ENCODE measurements at places on chromosomes 4 and X.

- no peak for DNase-seq
Observed at GRCh38 chr4:109676886-109677285, 26.4 kb downstream of the CASP6 start.

GRCh38 chr4:73662709-73663546, 42.7 kb upstream of the RASSF6 start:
- DNase-seq, result no peak

DNA sequence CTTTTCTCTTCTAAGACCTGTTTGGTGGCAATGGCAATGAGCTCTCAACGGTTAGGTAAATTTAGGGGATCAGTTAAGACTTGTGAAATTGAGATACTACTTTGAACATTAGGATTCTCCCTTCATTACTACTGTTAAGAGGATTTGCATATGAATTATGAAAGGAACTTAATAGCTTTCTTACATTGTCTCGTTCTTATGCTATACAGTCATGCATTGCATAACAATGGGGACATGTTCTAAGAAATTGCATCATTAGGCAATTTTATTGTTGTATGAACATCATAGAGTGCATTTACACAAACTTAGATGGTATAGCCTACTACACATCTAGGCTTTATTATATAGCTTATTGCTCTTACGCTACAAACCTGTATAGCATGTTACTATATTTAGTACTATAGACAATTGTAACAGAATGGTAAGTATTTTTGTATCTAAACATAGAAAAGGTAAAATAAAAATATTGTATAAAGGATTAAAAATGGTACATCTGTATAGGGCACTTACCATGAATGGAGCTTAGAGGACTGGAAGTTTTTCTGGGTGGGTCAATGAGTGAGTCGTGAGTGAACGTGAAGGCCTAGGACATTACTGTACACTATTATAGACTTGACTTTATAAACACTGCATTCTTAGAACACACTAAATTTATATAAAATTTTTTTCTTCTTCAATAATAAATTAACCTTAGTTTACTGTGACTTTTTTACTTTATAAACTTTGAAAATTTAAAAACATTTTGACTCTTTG, 62.5 kb downstream of the PAQR3 start:
- no peak for DNase-seq

DNA sequence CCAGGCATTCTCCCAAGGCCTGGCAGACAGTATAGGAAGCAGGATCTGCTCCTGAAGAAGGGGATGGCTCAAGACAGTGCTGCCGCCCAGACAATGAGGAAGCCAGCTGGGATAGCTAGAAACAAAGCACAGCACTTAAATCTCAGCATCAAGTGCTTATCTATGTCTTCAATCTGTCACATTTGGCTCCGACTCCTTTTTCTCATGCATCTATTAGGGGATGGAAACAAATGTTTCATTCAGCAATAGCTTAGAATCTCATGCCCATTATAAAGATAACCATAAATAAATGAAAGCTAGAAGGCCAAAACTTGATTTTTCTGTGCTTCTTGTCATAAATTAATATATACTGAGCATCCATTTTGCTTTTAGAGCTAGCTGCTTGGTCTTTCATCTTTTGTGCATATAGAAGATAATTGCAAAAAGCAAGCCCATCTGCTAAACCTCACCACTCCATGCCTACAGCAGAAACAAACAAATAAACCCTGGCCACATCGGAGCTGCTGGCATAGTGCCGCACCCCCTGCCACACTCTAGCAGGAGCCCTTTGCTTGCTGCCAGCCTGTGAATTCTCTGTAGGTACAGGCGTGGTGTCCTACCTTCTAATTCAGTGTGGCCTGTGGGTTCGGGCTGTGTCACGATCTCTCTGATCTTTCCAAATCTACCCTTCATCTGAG, 75.9 kb downstream of the AASDH start:
- no peak for DNase-seq

DNA sequence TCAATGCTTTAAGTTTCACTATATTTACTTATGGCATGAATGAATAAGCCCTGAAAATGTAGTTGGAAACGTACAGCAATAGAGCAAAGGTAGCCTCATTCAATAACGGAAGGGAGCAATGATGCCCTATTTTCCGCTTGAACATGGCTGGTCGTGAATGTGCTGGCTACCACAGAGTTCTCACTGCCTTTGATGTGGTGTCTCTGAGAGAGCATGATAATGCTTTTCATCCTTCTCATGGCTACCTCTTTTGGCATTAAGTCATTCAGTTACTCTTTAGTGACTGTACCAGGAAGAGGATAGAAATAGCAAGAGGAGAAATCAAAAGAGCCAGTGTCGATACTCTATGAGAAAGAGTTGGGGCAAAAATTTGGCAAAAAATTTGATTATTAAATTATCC, 308.0 kb downstream of the PPP3CA start:
- DNase-seq, result no peak

- no peak for DNase-seq
Observed at GRCh38 chr4:55255179-55255578, 90.9 kb upstream of the SRD5A3 start.
